NCI-H526 treated with DMSO at 0.1 percent for 48 hours (cell line): ENCODE measurements at places on chromosomes 12 and 14.

DNA sequence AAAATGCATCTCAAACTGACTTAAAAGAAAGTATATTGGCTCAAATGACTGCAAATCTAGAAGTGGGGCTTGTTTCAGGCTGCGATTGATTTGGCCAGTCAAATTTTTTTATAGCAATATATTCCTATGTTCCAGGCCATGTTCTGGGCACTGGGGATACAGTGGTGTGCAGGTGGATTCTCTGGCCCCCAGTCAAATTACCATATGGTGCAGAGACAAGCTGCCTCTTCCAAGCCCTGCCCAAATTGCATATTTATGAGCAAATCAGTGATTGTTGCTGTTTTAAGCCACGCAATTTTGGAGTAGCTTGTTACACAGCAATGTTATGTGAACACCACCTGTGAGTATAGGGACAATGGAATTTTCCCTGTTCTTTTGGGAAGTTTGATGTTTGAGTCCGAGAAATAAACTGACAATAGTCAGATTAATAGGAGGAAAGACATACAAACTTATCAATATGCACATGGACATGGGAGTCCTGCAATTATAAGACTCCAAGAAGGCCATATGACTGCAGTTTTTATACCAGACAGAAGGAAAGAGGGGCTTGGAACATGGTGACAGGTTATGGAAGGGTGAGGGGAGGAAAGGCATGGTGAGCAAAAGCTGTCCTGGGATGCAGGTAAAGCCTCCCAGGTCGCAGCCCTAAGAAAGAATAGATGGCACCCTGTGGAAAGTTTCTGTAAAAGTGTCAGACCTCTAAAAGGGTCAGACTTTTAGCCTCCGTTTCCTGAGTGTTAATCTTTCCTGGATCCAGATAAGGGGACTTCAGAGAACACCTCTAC, 13.1 kb upstream of the CRY1 start:
- DNase-seq, result no peak

DNA sequence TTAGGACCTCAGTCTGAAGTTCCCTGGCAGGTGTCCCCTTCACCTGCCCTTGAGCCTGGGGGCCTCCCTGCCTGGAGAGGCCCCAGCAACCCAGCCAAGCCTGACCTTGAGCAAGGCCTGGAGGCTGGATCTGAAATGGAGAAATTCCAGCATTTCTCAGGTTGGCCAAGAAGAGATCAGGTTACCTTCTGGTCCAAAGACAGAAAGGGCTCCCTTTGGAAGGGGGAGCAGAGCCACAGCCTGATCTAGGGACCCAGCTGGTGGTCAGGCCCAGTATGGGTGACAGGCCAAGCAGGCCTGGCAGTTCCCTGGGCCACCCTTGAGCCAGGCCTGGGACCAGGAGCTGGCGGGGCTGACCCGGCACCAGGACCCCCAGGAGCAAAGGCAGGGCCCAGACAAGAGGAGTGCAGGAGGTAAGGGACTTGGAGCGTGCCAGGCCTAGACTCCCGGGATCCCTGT, 82.8 kb downstream of the TNFAIP2 start:
- DNase-seq, result no peak

GRCh38 chr12:53219292-53219955, 12.4 kb upstream of the ITGB7 start:
- no peak for DNase-seq

GRCh38 chr14:72514660-72515025, 379.3 kb downstream of the DPF3 start:
- DNase-seq, result no peak

DNA sequence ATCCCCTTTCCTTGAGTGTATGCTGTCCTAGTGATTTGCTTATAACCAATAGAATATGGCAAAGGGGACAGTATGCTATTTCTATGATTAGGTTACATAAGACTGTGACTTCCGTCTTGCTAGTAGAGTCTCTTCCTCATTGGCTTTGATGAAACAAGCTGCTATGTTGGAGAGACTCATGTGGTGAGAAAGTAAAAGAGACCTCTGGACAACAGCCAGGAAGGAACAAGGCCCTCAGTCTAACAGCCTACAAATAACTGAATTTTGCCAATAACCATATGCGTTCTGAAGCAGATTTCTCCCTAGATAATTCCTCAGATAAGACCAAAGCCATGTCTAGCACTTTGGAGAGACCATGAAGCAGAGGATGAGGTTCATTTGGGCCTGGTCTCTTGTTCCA, 134.5 kb upstream of the NAV3 start:
- DNase-seq, result no peak

GRCh38 chr12:41972196-41972595, 172.5 kb downstream of the GXYLT1 start:
- no peak for DNase-seq

GRCh38 chr14:30333934-30334333, 225.0 kb upstream of the G2E3 start:
- no peak for DNase-seq

- no peak for DNase-seq
Measured at GRCh38 chr12:75859868-75860267, 171.7 kb downstream of the PHLDA1 start.

DNA sequence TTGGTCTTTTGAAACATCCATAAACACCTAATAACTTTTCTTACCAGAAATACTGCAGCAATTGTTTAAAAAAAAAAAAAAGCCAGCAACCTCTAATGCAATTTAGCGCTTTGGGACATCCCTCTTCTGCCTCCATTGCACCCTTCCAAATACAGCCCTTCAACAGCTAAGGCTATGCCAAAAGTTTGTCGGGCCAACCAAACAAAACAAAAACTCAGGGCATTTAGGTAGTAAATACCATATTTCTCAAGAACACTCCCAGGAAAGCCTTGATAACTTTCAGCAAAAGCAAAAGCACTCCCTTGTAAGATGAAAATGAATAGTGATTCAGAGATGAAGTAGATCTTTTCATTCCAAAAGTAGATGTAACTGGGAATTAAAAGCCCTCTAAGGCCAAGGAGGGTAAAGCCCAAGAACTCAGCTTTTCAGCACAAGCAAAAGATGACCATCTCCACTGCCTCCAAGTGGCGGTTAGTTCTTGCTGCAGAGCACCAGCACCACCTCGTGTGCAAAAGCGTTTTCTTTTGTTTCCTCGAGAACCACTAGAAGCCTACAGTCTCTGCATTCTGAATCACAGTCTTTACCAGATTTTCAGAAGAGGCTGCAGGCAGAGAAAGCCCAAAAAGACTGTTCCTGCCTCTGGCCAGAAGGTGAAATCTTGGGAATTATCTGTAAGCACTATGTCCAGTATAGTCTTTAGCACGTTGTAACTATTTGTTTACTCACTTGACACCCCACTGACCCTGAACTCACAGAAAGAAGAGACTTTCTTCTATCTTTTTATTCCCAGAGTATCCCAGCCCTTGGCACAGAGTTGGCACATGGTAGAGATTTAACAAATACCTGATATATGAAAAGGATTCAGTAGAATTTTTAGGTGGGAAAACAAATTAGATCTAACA, 53.1 kb downstream of the SIX6 start:
- peak; percentile 38 for DNase-seq

DNA sequence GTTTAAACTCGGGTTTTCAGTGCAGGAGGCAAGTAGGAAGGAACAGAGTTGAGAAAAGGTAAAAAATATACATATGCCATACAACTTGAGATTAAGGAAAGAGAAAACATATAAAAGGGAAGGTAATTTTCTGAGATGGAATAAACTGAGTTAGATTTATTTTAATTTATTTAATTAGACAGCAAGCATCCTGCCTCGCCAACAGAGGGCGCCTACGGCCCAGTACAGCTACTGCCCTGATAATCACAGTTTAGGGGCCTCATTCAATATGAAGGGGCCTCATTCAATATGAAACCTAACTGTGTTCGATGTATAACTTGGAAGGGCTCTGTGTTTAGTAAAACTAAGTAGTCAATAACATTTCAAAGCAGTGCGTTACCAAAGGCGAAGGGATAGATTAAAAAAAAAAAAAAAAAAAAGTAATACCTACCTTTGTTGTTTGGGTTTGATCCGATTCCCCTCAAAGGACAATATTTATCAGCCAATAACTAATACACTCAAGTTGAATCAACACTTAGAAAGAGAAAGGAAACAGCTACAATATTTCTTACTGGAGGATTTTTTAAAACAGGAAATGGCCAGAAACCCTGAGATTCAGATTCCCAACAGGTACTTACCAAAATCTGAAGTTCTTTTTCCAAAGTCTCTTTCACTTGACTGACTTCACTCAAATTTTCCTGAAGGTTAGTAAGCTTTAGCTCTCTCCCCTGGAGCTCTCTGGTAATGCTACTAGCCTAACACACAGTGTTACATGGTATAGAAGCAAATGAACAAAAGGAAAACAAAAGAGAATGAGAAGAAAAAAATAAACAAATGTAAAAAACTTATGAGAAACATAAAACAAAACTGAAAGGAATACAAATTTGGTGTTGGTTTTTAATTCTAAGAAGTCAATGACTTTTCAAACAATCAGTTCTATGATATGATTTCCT, 70.0 kb upstream of the VPS33A start:
- no peak for DNase-seq

DNA sequence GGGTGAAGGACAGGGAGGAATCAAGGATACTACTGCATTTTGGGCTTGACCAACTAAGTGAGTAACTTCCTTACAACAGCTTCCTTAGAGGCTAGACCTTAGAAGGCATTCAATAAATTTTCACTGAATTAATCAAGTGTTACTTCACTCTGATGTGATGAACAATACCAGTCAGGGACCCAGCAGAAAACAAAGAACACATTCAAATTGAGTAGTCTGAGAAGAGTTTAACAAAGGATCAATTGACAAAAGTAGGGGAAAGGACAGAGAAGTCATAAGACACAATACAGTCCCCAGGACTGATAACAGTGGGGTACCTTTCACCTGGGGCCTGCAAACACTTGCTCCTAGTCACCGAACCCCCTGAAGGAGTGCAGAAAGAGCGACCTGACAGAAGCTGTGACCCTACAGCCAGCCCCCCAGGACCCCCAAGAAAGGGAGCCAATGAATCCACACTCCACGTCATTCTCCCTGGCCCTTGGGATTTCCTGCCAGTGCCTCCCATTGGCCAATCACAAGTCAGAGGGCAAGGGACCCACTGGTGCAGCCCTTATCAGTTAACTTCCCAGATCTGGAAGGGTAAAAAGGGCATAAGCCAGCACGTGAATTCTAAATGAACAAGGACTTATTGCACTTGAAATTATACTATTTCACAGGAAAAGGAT, 6.9 kb downstream of the ANAPC5 start:
- DNase-seq, result no peak

DNA sequence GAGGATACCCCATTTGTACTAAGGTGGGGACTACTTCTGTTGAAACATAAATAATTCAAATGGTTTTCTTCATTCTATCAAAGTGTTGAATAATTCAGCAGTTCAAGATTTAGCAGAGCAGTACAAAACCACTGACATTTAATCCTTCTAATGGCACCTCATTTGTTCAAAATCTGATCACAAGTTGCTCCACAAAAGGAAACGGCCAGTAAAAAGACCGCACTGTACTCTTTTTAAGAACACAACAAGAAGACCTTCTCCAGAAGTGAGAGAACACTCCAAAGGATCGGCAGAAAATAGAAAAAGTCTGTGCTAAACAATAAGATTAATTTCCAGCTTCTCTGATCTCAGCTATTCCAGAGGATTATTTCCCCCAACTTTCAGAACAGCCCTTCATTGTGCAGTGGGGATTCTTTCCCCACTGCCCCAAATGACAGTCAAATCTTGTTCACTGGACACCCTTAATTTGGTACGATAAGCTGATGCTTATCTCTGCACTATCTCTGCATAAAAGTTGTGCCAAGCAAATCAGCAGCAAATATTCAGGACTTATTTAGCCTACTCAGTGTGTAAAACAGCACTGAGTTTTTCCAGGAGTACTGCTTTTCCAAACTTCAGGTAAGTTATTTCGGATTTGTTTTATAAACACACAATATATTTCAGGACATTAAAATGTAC, 5.2 kb downstream of the MPHOSPH9 start:
- DNase-seq, result no peak

DNA sequence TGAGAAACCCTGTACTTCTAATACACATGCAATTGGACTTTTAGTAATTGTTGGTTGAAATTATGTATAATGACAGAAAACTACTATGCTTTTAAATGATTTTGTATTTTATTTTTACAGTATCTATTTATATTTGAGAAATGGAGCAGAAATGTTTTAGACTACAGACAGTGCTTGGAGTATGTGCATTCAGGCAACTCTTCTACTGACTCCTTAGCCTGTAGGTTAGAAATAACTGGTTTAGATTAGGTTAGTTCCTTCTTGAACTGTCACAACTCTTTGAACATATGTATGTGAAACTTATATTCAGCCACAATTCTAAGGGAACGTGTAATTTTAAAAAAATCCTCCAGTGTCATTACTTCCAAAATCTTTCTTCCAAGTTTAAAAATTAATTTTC, 1.7 kb downstream of the FGFR1OP2 start:
- no peak for DNase-seq

GRCh38 chr14:33347796-33348195, 409.1 kb downstream of the NPAS3 start:
- no peak for DNase-seq

GRCh38 chr14:63277591-63278183, 41.0 kb downstream of the GPHB5 start:
- DNase-seq, result no peak

DNA sequence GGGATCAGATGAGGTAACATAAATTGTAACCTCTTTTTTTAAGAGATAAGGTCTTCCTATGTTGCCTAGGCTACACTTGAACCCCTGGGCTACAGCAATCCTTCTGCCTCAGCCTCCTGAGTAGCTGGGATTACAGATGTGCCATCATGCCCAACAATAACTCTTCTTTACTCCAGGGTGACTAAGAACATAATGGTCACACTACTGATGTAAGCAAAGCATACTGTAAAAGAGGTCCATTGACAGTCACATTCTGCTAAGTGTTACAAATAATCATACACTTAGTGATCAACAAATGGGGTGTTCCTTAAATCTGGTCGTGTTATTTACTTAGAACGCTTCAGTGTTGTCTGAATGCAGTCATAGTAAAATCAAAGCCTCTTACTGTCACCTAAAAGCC, 68.9 kb downstream of the EPS8 start:
- DNase-seq, result no peak

DNA sequence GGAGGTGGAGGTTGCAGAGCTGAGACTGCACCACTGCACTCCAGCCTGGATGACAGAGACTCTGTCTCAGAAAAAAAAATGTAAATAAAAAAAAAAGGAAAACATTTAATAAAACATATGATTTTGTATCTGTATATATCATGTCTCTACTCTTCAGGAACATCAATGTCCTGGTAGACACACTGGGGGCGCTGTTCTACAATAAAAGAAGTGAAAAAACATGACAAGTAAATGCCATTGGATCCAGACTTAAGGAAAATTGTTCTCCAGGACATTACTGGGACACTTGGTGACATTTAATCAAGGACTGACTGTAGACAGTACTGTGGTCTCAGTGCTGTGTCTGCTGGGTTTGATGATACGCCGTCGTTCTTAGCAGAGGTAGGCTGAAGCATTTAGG, 15.5 kb upstream of the KLC1 start:
- DNase-seq, result no peak

DNA sequence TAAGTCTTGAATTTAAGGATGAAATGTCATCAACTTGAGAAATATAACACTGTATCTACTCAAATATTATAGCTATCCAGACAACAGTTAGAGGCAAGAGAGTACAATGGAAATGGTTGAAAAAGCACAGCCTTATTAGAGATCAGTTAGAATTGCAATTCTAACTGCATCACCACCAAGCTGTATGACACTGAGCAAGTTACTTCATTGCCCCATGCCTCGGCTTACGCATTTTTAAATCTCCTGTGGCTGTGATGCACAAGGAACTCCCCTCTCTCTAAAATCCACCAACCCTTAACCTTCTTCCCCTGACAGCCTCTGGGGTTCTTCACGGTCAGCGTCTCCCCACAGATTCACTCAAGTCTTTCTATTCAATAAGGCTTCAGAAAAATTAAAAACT, 75.1 kb downstream of the MED13L start:
- no peak for DNase-seq
